Frontal cortex (tissue), 4 donors: ENCODE measurements at places on chromosomes 3 and 15. TPM values are rescaled to one million over a fixed set of nuclear protein-coding genes. Genes with fewer than 3 reads are reported as not detected.
A peak's percentile ranks its signal among the peaks of the same experiment; 100 is the strongest.

Gene ARL8B
- total RNA-seq: 81.1 TPM

Gene SLC30A4
- total RNA-seq: 38.7 TPM

Gene RPP25
- 7.3 TPM for total RNA-seq

Gene ADGRG7
- total RNA-seq: not detected

Gene MAGI1
- 39.1 TPM for total RNA-seq

Gene RBMS3
- 11.4 TPM for total RNA-seq

Gene GOLGA8Q
- not detected for total RNA-seq

DNA sequence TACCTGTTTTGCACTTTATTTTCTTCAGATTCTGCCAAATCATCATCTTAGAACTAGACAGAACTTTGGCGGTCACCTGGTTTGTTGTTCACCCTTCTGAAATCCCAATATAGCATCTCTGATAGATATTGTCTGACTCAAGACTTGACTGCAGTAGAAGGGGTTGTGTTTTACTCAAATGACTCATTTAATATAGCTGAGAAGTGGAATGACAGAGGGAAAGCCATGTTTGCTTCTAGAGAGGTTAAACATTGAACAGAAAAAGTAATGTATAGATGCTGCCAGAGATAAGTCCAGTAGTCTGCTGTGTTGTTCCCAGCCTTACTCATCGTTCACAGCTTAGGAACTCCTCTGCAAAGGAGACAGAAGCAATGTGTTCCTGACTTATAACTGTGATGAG, 402.0 kb downstream of the AGBL1 start:
- DNase-seq: peak; percentile 2

- DNase-seq: no peak
Observed at GRCh38 chr3:36926292-36926897, 18.5 kb downstream of the TRANK1 start.

DNA sequence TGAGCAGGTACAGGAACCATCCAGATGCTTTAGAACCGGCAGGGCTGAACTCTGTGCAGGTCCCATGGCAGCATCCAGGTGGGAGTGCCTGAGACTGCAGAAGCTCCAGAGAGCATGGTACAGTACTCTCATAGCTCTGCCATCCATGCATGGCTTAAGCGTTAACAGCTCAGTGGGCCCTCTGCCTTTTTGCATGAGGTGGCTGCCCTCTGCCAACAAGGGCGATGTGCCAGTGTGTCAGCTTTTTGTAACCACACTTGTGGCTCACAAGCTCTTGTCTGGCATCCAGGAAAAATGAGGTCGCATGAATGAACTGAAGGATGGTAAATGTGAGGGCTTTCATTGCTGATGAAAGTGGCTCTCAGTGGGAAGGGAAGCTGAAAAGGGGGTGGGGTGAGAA, 950.1 kb downstream of the DIPK2A start:
- no peak for DNase-seq

DNA sequence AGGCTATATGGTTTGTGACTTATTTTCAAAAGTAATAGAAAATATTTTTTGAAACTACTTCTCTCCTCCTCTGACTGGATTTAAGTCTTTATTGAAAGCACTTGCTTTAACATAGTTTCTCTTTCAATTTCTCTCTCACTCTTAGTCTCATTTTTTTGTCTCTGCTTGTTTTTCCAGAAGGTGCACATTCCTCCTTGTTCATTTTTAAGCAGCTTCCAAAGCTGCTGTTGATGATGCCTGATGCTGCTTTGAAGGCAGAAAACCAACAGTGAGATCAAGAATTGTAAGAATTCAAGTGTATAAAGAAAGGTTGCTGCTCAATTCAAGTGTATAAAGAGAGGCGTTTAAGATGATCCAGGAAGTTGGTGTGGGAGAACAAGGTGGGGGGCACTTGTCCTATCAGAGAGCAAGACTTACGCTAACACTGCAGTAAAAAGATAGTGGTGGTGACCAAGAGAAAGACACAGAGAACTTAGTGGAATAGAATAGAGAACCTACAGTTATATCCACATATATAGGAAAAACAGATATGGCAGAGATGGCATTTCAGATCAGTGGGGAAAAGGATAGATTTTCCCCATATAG, 12.1 kb downstream of the NR2C2 start:
- DNase-seq: no peak

DNA sequence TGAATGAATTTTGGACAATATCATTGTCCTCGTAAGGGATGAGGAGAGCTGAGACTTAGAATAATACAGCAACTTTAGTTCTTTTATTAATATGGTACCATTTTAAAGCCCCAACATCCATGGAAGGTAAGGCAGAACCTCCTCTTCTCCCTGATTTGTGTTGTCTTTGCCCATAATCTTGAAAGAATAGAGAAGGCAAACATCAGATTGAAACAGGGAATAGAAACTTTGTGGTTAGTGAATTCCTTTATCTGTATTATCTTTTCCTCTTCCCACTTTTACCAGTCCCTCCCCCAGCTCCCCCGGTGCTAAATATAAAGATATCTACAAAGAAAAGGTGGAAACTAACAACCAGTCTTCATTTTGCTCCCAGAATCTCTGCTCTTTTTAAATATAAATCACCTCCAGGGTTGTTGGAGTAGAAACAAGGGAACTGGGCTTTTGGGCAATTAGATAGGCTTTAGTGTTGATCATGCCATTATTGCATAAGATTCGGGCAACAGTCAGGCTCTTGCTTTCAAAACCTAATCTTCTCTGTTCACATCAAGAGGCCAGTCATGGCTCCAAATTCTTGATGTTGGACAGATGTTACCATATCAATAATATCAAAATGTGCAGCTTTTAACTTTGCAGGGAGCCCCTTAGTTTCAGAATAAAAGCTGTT, 32.5 kb downstream of the ITPR1 start:
- DNase-seq: no peak
